ENCODE measurements at places on chromosomes 3 and 15.

GRCh38 chr3:63975723-63976122 lies 47.6 kb downstream of the PSMD6 start:
- DNase-seq = peak; percentile 65

DNA sequence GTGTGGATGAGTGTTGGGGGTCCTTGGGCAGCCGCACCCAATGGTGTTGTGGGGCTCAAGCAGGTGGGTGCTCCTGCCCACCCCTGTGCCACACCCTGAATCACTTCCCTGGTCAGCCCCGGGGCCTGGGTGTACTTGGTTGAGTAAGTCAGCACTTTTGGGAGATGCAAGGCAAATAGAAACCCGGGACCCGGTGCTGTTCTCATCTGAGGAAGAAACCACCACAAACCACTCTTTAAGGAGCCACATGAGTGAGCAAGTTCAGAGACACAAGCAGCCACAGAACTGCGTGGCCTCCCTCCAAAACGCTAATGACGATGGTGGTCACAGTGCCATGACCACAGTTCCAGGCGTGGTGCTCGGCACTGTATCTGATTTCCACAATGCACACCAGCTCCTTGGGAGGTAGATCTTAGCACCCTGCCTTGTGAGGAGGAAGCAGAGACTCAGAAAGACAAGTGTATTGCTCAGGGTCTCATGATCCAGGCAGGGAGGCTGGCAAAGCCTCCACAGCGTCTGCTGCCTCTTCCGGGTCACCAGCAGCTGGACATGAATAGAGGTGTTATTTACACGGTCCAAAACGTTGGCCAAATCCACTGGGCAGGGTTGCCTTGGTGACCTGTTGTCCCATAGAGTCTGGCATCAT lies 118.2 kb upstream of the ALDH1A3 start:
- no peak for DNase-seq

GRCh38 chr3:13025090-13025489 lies 48.1 kb downstream of the IQSEC1 start:
- peak; percentile 66 for DNase-seq

- DNase-seq = no peak
These were observed 122.6 kb downstream of the CNTN3 start for GRCh38 chr3:74491874-74492273.

GRCh38 chr15:72078887-72079286 lies 39.1 kb downstream of the MYO9A start:
- no peak for DNase-seq

GRCh38 chr3:173553635-173554280 lies 156.2 kb downstream of the NLGN1 start:
- DNase-seq = peak; percentile 64

- DNase-seq = no peak
These were observed 184.3 kb downstream of the UBE2E2 start for GRCh38 chr3:23387286-23387918.
